ENCODE measurements at places on chromosomes 5 and 9.

GRCh38 chr5:9025942-9026341 is 519.9 kb downstream of the SEMA5A start:
- DNase-seq, result no peak

- no peak for DNase-seq
These were observed 83.1 kb downstream of the ADAMTS12 start for GRCh38 chr5:33808699-33809098.

DNA sequence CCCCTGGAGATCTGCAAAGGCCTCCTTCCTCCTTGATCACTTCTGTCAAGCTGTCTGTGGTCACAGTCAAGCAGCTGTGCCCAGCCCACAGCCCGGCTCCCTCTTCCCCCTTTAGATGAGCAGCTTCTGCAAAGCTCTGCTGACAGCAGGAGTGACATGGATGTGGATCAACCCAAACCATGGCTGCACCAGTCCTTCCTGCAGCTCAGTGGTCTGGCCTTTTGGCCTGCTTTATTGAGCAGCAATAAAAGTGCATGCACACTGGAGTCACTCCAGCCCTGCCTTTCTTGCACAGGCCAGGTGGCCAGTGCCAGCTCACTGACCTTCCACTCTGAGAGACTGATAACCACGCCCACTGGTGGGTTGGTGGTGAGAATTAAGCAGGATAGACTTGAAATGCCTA is 91.3 kb upstream of the OTULINL start:
- DNase-seq, result no peak

DNA sequence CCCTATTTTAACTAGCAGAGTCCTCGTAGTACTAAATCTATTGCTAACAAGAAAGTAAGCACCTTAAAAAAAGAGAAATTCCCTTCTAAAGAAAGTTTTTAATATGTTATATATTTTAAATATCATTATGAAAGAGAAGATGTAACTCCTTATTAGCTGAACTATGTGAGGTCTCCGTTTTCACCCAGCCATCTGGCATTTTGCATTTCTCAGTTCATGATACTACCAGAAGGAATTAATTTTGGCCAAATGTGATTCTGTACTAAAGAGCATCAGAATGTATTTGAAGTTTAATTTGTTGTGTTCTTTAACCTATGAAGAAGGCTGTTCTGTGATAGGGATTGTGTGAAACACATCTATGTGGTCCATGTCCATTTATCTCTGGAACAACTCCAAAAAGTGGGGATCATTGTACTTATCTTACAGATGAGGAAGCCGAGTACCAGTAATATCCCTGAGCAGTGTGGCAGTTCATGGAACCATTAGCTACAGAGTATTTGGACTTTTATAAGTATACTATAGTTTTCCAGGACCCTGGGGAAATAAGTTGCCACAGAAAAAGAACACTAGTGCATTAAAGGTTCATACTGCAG is 29.8 kb downstream of the TNFAIP8 start:
- DNase-seq, result no peak

GRCh38 chr9:111691672-111692329 is 30.4 kb downstream of the GNG10 start:
- peak; percentile 33 for DNase-seq

DNA sequence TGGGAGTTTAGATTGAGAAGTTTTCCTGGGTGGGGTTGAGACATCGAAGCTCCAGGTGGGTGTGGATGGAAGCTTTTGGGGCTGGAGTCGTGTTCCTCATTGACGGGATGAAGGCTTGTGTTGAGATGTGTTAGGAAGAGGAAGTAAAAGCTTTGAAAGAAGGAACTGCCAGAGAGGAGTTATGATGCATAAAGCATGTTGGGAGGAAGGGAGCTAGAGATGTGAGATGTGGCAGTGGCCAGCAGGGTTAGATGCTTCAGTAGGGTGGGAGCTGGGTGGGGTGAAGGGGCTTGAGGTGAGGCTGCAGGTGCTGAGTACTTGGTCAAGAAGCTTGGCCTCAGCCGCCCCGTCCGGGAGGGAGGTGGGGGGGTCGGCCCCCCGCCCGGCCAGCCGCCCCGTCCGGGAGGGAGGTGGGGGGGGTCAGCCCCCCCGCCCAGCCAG is 56.7 kb downstream of the HSPA4 start:
- DNase-seq, result no peak

- no peak for DNase-seq
These were observed 686.7 kb downstream of the ISL1 start for GRCh38 chr5:52069997-52070396.

GRCh38 chr5:7897014-7897600 is 28.2 kb downstream of the MTRR start:
- DNase-seq, result no peak

DNA sequence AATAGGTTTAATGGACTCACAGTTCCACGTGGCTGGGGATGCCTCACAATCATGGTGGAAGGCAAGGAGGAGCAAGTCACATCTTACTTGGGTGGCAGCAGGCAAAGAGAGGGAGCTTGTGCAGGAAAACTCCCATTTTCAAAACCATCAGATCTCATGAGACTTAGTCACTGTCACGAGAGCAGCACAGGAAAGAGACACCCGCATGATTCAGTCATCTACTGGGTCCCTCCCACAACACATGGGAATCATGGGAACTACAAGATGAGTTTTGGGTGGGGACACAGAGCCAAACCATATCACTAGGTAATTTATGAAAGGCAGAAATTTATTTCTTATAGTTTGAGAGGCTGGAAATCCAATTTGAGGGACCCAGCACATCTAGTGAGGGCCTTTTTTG is 40.0 kb downstream of the MTREX start:
- no peak for DNase-seq

DNA sequence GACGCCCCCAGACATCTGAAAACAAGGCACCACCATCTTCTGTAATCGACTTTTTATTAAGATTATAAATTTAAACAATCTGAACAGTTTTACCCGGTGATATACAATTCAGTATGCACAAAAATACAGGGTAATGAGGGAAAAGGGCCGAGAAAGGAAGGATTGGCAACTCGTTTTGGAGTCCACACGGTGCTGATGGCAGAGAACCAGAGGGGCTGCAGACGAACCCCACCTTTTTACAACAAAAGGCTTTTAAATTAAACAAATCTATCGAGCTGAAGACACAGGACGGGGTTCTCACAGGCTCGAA is 2.6 kb downstream of the IER5L start:
- no peak for DNase-seq

DNA sequence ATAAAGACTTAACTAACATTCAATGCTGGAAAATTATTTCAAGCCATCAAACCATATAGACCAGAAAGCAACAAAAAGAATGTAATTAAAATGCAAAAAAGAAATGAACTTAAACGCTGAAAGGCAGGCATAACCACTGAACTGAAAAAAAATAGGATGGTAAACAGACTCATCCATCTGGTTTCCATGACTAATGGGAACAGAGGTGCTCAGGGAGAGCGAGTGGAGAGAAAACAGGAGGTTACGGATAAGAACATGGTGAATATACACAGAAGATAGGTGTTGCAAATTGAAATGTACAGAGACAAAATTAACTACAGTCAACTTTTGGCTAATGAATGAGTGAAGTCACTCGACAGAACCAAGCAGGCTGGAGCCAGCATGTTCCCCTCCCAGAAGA is 43.5 kb upstream of the RNF38 start:
- DNase-seq, result no peak

GRCh38 chr5:169142264-169142970 is 158.5 kb downstream of the SLIT3 start:
- DNase-seq, result no peak

GRCh38 chr5:107486489-107486888 is 184.2 kb downstream of the EFNA5 start:
- no peak for DNase-seq

GRCh38 chr5:103090791-103091190 is 29.1 kb downstream of the GIN1 start:
- DNase-seq, result no peak

- no peak for DNase-seq
These were observed 21.7 kb upstream of the NSD1 start for GRCh38 chr5:177111720-177112394.

Data from stromal cell of bone marrow (primary cell).